ENCODE measurements at places on chromosomes 7 and 10. TPM values are rescaled to one million over a fixed set of nuclear protein-coding genes. Genes with fewer than 3 reads are reported as not detected.

Gene ECHDC3
- 1.5 TPM for total RNA-seq

Gene ANKRD1
- not detected for total RNA-seq

Gene TBXAS1
- 1.1 TPM for total RNA-seq

Gene APBB1IP
- total RNA-seq = 30.9 TPM

Gene SLC13A1
- total RNA-seq = not detected

Gene RPS24
- total RNA-seq = 2,424 TPM

Gene C7orf33
- not detected for total RNA-seq

GRCh38 chr7:28830846-28831245, 127.3 kb downstream of the TRIL start:
- no peaks in the 10 kb centered on the region for H3K36me3 ChIP-seq
- no peaks in the 10 kb centered on the region for H3K4me1 ChIP-seq
- H3K27me3 ChIP-seq = peaks cover 4% of the 10 kb centered on the region
- DNase-seq = no peak
- H3K27ac ChIP-seq = no peak overlapping the region

- H3K4me1 ChIP-seq = peaks cover 76% of the 10 kb centered on the region
- H3K27ac ChIP-seq = no peak overlapping the region
- H3K36me3 ChIP-seq = peaks cover 2% of the 10 kb centered on the region
- no peaks in the 10 kb centered on the region for H3K27me3 ChIP-seq
- DNase-seq = peak; percentile 69
These were observed 32.4 kb downstream of the WBP1L start for GRCh38 chr10:102775935-102776669.

- peaks cover 81% of the 10 kb centered on the region for H3K4me1 ChIP-seq
- no peaks in the 10 kb centered on the region for H3K27me3 ChIP-seq
- peaks cover 13% of the 10 kb centered on the region for H3K36me3 ChIP-seq
- peak overlapping the region; percentile 93 for H3K27ac ChIP-seq
- peak; percentile 61 for DNase-seq
These were observed 219.9 kb downstream of the CELF2 start for GRCh38 chr10:11237571-11237970.

DNA sequence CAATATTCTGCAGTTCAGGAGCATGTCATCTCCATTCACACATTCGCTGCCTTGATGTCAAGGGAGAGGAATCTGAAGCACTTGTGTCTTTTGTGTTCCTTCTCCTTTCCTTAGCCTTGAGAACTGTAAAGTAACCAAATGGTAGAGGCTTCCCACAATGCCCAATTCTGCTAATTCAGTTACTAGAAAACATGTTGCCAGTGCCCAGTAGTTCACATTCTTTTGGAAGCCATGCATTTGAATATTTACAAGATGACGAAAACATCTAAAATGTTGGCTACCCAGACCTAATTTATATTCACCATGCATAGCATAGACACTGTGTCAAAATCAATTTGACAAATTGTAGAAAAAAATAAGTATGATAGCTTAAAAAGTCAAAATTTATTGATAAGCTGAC, 852.7 kb upstream of the PHF14 start:
- H3K36me3 ChIP-seq = no peaks in the 10 kb centered on the region
- no peak overlapping the region for H3K27ac ChIP-seq
- no peaks in the 10 kb centered on the region for H3K27me3 ChIP-seq
- H3K4me3 ChIP-seq = no peak overlapping the region
- no peaks in the 10 kb centered on the region for H3K4me1 ChIP-seq
- DNase-seq = no peak

GRCh38 chr7:46750321-46750865, 829.3 kb upstream of the IGFBP3 start:
- no peaks in the 10 kb centered on the region for H3K4me1 ChIP-seq
- no peak overlapping the region for H3K4me3 ChIP-seq
- no peaks in the 10 kb centered on the region for H3K27me3 ChIP-seq
- H3K36me3 ChIP-seq = no peaks in the 10 kb centered on the region
- DNase-seq = no peak
- no peak overlapping the region for H3K27ac ChIP-seq

GRCh38 chr10:33066558-33067236, 108.7 kb upstream of the ITGB1 start:
- H3K27ac ChIP-seq = no peak overlapping the region
- no peak overlapping the region for H3K4me3 ChIP-seq
- no peak for DNase-seq
- no peaks in the 10 kb centered on the region for H3K36me3 ChIP-seq
- H3K4me1 ChIP-seq = peaks cover 2% of the 10 kb centered on the region

DNA sequence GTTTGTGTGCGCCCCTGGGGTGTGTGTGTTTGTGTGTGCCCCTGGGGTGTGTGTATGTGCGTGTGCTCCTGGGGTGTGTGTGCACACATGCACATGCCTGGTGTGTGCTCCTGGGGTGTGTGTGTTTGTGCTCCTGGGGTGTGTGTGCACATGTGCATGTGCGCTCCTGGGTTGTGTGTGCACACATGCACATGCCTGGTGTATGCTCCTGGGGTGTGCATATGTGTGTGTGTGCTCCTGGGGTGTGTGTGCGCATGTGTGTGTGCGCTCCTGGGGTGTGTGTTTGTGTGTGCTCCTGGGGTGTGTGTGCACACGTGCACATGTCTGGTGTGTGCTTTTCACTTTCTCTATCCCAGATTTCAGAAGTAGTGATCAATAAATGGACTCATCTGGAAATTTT, 321.0 kb downstream of the WDR37 start:
- H3K36me3 ChIP-seq = no peaks in the 10 kb centered on the region
- DNase-seq = no peak
- no peak overlapping the region for H3K27ac ChIP-seq
- no peaks in the 10 kb centered on the region for H3K4me1 ChIP-seq

GRCh38 chr10:36943544-36943943, 181.9 kb upstream of the ANKRD30A start:
- H3K4me3 ChIP-seq = no peak overlapping the region
- H3K27ac ChIP-seq = no peak overlapping the region
- no peak for DNase-seq
- no peaks in the 10 kb centered on the region for H3K27me3 ChIP-seq
- H3K4me1 ChIP-seq = no peaks in the 10 kb centered on the region

DNA sequence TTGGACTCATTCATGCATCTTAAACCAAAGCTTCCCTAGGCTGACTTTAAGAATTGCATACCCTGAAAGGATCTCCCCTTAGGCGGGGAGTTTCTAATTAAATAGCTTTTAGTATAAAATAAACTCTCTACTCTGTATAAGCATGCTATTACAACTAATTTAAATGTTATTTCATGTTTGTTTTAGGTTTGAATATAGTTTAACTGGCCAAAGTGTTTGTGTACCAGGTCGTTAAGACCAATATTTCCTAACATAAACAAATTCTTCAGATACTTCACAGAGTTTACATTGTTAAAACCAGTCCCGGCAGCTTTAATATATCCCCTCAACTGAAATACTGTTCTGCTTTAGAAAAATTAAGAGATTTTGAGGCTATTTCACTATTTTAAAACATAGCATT, 2.3 kb downstream of the GLI3 start:
- peaks cover 7% of the 10 kb centered on the region for H3K4me1 ChIP-seq
- no peak overlapping the region for H3K4me3 ChIP-seq
- DNase-seq = no peak

- H3K4me3 ChIP-seq = no peak overlapping the region
- H3K4me1 ChIP-seq = peaks cover 23% of the 10 kb centered on the region
These were observed 1.4 kb upstream of the ADAM8 start for GRCh38 chr10:133277993-133278576.

GRCh38 chr7:111529507-111530355, 32.6 kb downstream of the IMMP2L start:
- H3K4me1 ChIP-seq = peaks cover 18% of the 10 kb centered on the region
- H3K4me3 ChIP-seq = no peak overlapping the region
- no peaks in the 10 kb centered on the region for H3K27me3 ChIP-seq
- no peak overlapping the region for H3K27ac ChIP-seq

- H3K4me1 ChIP-seq = peaks cover 6% of the 10 kb centered on the region
- DNase-seq = peak; percentile 79
- no peak overlapping the region for H3K27ac ChIP-seq
- no peaks in the 10 kb centered on the region for H3K27me3 ChIP-seq
These were observed 5.4 kb upstream of the ZFYVE27 start for GRCh38 chr10:97731346-97732051.

DNA sequence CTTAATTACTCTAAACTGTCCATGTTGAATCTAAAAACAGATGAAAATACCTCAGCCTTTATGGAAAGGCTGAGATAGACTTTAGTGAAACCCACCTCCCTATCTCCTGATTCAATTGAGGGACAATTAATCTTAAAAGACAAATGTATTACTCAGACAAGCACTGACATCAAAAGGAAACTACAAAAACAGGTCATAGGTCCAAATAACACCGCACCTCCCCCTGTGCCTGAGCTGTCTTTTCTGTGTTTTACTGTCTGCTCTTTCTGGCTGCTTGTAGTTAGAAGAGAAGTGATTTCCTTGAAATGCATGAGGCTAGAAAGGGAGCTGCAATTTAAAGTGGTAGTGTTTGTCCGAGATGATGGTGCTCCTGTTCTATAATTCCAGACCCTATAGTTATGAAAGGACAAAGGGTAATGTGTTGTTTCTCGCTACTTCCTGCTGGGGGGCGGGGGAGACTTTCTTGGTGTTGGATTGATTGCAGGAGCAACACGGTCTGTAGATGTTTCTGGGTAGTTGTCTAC, 16.0 kb downstream of the AKR1C8 start:
- peak; percentile 20 for DNase-seq
- peaks cover 12% of the 10 kb centered on the region for H3K36me3 ChIP-seq
- H3K4me1 ChIP-seq = peaks cover 3% of the 10 kb centered on the region
- H3K27ac ChIP-seq = no peak overlapping the region
- no peaks in the 10 kb centered on the region for H3K27me3 ChIP-seq

DNA sequence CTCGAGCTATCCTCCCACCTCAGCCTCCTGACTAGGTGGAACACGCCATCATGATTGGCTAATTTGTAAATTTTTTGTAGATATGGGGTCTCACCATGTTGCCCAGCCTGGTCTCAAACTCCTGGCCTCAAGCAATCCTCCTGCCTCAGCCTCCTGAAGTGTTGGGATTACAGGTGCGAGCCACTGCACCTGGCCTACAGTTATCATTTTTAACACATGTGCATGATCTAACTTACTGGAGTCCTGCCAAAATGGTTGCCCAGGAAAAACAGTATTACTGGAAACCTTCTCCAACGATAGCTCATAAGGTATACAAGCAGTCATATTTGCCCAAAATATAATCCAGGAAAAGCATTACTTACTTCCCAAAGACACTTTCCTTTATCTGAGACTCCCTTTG, 20.2 kb downstream of the MRPL32 start:
- DNase-seq = no peak
- peaks cover 5% of the 10 kb centered on the region for H3K36me3 ChIP-seq
- no peak overlapping the region for H3K4me3 ChIP-seq
- no peak overlapping the region for H3K27ac ChIP-seq

DNA sequence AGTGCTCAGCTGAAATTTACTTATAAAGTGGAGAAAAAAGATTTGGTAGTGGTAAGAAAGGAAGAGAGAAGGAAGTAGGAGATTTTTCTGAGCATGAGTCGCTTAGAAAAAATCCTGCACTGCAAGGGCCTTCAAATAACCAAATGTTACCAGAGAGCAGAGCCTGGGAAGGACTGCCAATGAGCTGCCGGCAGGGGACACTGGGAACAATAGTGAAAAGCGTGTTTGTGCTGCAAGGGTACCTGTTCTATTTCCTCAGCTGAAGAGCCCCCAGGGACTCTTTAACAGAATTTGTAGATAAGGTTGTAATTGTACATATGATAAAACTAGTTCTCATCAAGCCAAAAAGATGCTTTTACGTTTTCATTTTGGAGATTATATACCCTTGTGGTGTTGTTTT, 696.3 kb upstream of the C7orf33 start:
- H3K4me1 ChIP-seq = no peaks in the 10 kb centered on the region
- no peak overlapping the region for H3K27ac ChIP-seq
- H3K36me3 ChIP-seq = no peaks in the 10 kb centered on the region
- H3K4me3 ChIP-seq = no peak overlapping the region

DNA sequence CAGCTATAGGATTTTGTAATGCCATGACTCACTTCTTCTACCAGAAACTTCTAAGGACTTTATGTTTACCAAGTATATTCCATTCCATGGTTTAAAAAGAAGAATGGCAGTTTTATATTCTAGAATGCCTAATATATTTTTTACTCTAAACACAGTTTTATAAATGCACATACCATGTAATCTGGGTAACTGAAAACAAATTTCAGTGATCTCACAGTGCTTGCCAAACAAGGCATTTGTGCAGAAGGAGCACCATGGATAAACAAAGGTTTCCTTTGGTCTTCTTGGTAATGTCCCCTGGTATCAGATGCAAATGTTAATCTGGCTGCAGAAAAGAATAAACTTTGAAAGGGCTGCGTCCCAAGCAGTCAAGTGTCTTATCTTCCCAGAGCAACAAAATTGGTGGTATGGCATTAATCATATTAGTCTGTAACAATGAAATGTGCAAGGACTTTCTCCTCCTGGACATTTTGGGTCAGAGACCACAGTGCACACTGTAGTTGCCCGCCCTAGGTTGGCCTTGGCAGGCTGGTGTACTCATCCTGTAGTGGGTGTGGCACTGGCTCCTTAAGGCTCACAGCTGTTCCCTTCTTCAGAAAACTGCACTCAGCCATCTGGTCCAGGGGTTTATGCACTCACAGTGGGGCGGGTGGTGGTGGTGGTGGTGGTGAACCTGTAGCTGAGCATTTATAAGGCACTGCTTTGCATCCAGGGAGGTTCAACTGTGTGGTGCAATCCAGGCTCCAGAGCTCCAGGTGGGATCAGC, 56.7 kb downstream of the LAMB4 start:
- no peaks in the 10 kb centered on the region for H3K27me3 ChIP-seq
- no peaks in the 10 kb centered on the region for H3K4me1 ChIP-seq
- no peaks in the 10 kb centered on the region for H3K36me3 ChIP-seq
- H3K27ac ChIP-seq = no peak overlapping the region

DNA sequence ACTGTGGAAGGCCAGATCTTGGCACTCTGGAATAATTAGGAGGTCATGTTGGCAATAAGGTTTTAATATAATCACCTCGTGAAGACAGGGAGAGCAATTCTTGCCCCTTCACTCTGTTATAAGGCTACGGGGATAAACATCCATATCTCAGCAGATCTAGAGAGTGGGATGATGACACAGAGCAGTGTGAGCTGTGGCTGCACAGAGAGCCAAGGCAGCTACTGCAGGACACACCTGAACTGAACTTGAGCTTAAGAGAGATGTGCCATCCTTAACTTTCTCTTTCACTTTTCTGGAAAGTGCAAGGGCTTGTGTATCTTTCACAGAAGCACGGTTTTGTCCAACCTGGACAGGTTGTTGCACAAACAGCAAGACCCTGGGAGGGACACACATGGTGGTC, 174.7 kb downstream of the GATA3 start:
- H3K4me1 ChIP-seq = peaks cover 25% of the 10 kb centered on the region
- H3K27me3 ChIP-seq = no peaks in the 10 kb centered on the region
- DNase-seq = no peak
- no peak overlapping the region for H3K27ac ChIP-seq
- no peaks in the 10 kb centered on the region for H3K36me3 ChIP-seq

DNA sequence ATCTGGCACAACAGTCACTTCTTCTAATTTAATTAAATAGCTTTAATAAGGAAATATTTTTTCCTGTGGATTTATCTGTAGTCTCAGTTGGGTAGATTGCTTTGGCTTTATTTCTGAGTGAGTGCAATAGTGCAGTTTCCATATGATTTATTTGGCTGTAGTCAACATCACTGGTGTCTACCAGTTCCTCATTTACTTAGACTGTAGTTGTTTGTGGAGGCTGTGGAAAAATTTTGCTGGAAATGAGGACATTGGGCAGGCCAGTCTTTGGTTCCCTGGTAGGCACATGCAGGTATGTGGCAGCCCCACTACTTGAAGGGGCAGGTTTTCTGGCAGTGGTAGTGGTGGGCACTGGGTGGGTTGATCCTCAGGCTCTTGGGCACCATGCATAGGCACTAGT, 15.5 kb downstream of the TAS2R40 start:
- peaks cover 2% of the 10 kb centered on the region for H3K27me3 ChIP-seq
- peaks cover 2% of the 10 kb centered on the region for H3K36me3 ChIP-seq
- DNase-seq = no peak
- no peak overlapping the region for H3K27ac ChIP-seq
- H3K4me1 ChIP-seq = peaks cover 4% of the 10 kb centered on the region

GRCh38 chr7:22723181-22723601, 3.8 kb upstream of the IL6 start:
- peaks cover 28% of the 10 kb centered on the region for H3K4me1 ChIP-seq
- H3K4me3 ChIP-seq = no peak overlapping the region
- H3K27ac ChIP-seq = no peak overlapping the region
- peaks cover 15% of the 10 kb centered on the region for H3K27me3 ChIP-seq

Measured in activated naive CD4-positive, alpha-beta T cell treated with anti-CD3 and anti-CD28 coated beads for 36 hours (primary cell).